ENCODE measurements at places on chromosomes 6 and 20.

- peak; percentile 59 for DNase-seq
These were observed 71.8 kb upstream of the TMEM181 start for GRCh38 chr6:158488065-158488464.

GRCh38 chr20:18839507-18840247, 26.1 kb downstream of the SCP2D1 start:
- DNase-seq, result no peak

- DNase-seq, result no peak
These were observed 9.7 kb upstream of the CCR6 start for GRCh38 chr6:167113047-167113754.

DNA sequence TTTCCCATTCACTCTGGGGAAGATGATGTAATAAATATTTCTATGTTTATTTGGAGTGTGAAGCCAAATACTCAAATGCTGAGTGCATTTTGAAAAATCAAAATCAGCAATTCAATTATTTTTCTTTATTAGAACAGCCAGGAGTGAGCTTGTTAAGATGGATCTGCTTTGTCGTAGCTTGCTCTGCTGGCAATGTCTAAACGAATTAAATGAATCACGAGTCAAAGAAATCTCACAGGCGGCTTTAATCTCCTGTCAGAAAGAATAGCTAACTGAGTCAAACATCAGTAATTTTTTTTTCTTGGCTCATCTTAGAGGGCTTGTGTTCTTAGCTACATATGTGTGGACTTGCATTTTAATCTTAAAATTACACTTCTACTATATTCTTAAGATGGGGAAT, 100.2 kb upstream of the HMGN3 start:
- DNase-seq, result no peak

GRCh38 chr20:58899512-58899911, 47.0 kb downstream of the GNAS start:
- no peak for DNase-seq

DNA sequence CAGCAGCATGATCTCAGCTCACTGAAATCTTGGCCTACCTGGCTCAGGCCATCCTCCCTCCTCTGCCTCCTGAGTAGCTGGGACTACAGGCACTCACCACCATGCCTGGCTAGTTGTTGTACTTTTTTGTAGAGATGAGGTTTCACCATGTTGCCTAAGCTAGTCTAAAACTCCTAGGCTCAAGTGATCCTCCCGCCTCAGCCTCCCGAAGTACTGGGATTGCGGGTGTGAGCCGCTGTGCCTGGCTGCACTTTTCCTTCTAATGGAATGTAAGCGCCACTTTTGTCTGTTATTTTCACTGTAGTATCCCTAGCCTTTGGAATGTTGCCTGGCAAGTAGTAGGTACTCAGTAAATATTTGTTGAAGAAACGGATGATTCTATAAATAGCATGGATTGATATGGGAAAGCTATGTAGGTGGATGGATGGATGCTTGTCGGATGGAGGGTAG, 10.4 kb upstream of the TRIB3 start:
- DNase-seq, result no peak
